NCI-H524 (cell line): ENCODE measurements at places on chromosomes 4 and X.
A peak's percentile ranks its signal among the peaks of the same experiment; 100 is the strongest.

DNA sequence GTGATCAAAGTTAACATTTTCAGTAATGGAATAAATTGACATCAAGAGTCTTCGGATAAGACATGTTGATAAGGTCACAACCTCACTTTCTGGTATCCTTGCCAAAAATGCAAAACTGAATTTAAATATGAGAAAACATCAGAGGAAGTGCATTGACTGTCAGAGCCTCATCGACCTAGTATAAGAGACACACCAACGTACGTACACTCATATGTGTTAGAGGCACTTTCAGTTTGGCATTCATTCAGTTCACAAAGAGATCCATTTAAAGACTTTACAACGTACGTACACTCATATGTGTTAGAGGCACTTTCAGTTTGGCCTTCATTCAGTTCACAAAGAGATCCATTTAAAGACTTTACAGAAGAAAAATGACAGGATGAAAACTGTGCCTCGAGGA, 280.3 kb downstream of the INPP4B start:
- DNase-seq, result no peak

- no peak for DNase-seq
Observed at GRCh38 chr4:147760176-147760575, 28.3 kb downstream of the ARHGAP10 start.

GRCh38 chrX:120692319-120692718, 62.5 kb upstream of the C1GALT1C1 start:
- DNase-seq, result no peak

DNA sequence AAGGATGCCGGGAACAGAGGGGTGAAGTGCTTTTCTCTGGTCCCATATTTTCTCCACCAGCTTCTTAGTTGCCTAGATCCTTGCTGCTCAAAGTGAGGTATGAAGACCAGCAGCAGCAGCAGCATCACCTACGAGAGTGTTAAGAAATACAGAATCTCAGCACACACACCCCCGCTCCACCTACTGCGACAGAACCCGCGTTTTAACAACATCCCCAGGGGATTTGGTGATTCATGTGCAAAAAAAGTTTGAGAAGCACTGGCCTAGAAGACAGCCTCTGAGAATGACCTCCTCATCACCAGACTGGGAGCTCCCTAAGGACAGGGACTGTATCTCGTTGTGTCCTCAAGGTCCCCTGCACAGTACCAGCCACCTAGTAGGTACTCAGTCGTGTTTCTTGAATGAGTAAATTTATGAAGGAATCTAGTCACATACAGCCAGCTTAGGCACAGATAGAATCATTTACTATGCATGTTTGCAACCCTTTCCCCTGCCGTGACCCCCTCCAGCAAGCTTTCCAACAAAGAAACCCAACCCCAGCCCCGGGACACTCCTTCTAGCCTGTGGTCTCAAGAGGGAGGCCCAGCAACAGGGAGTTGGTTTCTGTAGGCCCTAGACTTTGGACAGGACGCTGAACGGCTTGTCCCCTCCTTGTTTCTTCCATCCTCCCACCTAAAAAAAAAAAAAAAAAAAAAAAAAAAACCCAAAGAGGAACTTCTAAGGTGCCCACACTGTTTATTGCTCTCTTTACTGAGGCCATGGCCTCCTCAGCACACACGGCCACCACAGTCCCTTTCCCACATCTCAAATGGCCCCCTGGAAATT, 21.5 kb downstream of the RTL5 start:
- DNase-seq, result no peak

GRCh38 chr4:62288808-62289541, 1088.8 kb downstream of the ADGRL3 start:
- no peak for DNase-seq

- DNase-seq, result no peak
Observed at GRCh38 chr4:8544282-8544681, 35.9 kb upstream of the GPR78 start.

DNA sequence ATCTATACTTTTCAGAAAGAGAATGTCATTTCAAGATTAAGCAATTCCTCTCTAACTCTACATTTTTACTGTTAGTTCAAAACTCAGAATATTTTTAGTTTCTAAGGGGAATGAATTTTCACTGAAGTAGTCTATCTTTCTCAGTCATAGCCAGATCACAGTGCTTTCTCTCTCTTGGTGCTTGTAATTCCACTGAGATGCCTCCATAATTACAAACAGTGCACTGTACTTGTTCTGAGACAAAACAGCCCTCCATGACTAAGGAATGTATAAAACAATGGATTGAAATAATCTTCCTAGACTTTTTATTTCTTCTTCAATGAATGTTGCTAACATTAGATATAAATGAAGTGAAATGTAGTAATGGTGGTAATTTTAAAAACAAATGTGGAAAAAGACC, 603.2 kb upstream of the FAM241A start:
- DNase-seq, result no peak

- no peak for DNase-seq
Observed at GRCh38 chrX:31092476-31092875, 20.6 kb upstream of the FTHL17 start.

GRCh38 chr4:110020139-110020538, 107.5 kb downstream of the EGF start:
- DNase-seq, result no peak

DNA sequence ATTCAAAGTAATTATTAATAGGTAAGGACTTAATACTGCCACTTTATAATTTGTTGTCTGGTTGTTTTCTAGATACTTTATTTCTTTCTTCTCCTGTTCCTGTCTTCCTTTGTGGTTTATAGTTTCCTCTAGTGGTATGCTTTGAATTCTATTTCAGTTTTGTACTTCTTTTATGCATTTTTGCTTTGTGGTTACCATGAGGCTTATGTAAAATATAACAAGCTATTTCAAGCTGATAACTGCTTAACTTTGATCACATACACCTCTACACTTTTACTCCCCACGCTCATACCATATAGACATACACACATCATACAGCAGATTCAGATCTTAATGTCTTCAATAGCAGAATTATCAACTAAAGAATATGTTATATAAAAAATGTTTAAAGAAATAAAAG, 192.3 kb downstream of the SCFD2 start:
- no peak for DNase-seq

DNA sequence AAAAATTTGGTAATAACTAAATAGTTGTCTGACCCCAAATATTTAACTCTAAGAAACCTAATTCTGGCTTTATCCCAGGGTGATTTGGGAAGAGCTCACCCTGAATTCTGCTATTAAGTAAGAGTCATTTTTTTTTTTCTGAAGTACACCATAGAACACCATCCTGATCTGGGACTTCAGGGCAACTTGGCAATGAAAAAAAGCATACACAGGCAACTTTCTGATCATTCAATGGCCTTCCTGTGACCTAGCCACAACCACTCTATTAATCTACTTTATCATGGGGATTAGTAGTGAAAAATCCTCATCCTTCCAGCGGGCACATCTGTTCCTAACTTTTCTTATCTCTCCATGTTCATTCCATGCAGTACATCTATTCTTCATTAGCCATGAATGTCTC, 333.2 kb upstream of the MAD2L1 start:
- peak; percentile 30 for DNase-seq

- DNase-seq, result no peak
Observed at GRCh38 chr4:110795971-110796370, 173.1 kb upstream of the PITX2 start.

DNA sequence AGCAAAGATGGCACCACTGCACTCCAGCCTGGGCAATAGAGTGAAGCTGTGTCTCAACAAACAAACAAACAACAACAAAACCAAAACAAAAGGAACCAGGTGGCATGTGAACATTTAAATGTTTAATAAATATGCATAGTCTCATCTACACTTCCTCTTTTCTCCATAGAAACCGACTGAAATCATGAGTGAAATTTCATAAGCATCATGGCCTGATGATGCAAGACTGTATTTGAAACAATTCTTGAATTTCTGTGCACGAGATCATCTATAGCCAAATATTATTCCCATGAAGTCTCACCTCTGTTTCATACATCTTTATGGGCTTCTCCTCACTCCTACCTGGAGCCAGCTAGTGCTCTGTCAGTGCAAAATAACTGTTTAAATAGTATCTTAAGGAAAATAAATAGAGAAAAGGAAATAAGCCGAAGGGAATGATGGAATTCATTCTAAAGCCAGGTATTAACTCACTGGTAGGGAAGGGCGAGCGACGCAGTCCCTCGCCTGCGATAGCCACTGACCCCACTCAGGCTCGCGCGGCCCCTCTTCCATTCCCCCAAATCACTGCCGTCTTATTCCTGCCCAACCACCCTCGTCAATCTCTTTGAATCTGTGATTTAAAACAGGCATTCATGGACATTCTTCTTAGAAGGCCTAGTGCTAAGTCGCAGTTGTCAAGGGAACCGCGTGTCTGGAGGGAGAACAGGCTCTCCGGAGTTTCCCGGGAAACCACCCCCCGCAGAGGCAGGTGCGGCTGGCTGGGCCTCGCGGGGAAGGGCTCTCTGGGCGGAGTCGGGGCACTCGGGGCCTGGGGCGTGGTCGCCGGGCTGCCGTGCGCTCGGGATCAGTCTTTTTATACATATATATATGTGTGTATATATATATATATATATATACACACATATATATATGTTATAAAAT, 52.4 kb upstream of the TRIM2 start:
- peak; percentile 63 for DNase-seq

GRCh38 chrX:115491766-115492165, 69.2 kb upstream of the PLS3 start:
- no peak for DNase-seq

GRCh38 chr4:13289391-13289790, 194.7 kb downstream of the RAB28 start:
- DNase-seq, result no peak

GRCh38 chr4:13088726-13089658, 395.1 kb downstream of the RAB28 start:
- no peak for DNase-seq

GRCh38 chr4:127240764-127241105, 392.0 kb upstream of the INTU start:
- no peak for DNase-seq

DNA sequence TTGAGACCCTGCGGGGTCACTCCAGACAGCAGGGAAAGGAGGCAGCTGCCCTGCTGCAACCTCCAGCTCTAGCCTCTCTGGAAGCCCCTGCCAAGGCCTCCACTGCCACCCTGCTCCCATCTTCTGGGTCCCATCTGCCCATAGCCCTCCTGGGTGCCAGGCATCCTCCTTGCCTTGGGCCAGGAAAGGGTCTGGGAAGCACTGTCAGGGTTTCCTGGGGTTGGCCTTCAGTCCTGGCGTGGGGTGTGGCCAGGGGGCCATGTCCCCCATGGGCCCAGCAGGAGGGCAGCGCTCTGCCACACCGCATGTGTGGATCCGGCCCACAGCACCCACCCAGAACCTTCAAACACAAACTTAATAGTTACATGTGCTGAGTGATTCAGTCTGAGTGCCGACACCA, 3.4 kb upstream of the CPLX1 start:
- DNase-seq, result no peak

DNA sequence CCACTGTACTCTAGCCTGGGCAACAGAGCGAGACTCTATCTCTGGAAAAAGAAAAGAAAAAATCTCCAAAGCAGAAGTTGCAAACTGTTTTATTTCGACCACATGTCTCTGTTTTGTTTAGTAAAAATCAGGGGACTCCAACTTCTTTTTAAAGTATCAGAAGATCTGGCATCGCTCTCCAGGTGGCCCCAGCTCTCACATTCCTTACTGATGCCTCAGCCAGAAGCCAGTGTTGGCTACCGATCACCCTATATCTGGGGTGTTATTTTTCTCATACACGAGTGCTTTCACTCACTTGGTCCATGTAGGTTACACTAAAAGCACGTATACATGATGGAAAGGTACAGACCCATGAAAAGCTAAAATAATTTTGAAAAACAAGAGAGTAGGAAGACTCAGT, 8.3 kb downstream of the MPP1 start:
- no peak for DNase-seq

GRCh38 chrX:42714981-42715700, 62.8 kb downstream of the PPP1R2C start:
- peak; percentile 45 for DNase-seq

- DNase-seq, result no peak
Observed at GRCh38 chr4:68182382-68182820, 52.7 kb upstream of the TMPRSS11F start.

DNA sequence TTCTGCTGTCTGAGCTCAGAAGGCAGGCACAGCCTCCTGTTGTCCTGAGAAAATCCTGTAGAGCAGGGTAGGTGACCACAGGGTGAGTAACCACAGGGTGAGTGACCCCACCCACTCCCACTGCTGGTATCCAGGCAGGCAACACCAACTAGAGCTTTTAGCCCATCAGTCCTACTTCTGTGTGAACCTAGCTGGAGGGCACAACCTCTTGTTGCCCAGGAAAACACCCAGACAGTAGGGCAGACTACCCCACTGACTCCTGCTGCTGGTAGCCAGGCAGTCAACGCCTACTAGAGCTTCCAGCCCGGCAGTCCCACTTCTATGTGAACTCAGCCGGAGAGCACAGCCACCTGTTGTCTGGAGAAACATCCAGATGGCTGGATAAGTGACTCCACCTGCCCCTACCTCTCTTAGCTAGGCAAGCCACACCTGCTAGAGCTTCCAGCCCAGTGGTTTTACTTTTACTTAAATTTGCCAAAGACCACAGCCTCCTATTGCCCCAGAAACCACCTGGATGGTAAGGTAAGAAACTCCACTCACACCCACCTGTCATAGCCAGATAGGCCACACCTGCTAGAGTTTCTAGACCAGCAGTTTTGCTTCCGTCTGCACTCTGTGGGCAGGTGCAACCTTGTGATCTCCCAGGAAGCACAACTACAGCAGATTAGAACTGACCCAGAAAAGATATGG, 371.6 kb downstream of the INPP4B start:
- peak; percentile 50 for DNase-seq

DNA sequence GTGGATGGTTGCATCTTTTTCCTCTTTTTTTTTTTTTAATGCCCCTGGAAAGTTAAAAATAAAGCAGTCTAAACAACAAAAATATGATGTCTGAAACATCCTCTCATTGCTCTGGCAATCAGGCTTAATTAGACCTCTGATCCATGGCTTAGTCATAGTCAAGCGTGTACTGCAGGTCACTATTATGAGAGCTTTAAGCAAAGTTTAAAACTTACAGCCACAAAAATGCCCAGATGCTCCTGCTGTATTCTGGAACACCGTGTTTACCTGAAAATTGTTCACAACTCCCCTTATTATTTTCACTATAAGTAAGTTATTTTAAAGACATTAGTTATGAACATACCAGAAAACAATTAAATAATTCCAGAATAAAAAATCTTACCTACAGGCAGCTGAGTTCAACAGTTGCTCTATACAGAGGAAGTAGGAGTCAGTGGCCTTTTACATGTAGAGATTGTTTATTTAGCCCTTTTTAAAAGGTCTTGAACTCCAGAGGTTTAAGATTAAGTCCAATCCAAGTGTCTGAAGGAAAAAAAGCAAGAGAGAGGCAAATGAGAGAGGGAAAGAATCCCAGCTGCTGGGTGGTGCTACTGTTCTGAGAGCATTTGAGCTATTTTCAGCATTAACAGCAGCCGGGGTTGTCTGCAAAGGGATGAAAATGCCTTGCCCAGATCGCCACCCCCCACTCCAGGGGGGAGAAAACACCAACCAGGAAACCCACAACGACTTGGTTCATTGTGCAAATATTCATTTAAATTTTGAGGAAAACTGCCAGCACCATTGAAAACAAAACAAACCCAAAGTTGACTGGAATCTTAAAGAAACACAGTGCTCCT, 36.9 kb downstream of the SORBS2 start:
- no peak for DNase-seq

GRCh38 chrX:153766098-153766817, 2.2 kb downstream of the PLXNB3 start:
- peak; percentile 36 for DNase-seq

GRCh38 chr4:110034026-110034393, 121.3 kb downstream of the EGF start:
- no peak for DNase-seq

- no peak for DNase-seq
Observed at GRCh38 chr4:146550161-146550560, 28.4 kb upstream of the SLC10A7 start.

- no peak for DNase-seq
Observed at GRCh38 chr4:130031858-130032257, 935.9 kb downstream of the C4orf33 start.
